ENCODE measurements at places on chromosomes 5 and 9.

- peak; percentile 13 for DNase-seq
Observed at GRCh38 chr5:111134087-111134486, 41.9 kb downstream of the WDR36 start.

- DNase-seq = no peak
Observed at GRCh38 chr5:138273834-138274188, 610 bp downstream of the GFRA3 start.

GRCh38 chr9:120902569-120903535 is 23.7 kb downstream of the TRAF1 start:
- no peak for DNase-seq

DNA sequence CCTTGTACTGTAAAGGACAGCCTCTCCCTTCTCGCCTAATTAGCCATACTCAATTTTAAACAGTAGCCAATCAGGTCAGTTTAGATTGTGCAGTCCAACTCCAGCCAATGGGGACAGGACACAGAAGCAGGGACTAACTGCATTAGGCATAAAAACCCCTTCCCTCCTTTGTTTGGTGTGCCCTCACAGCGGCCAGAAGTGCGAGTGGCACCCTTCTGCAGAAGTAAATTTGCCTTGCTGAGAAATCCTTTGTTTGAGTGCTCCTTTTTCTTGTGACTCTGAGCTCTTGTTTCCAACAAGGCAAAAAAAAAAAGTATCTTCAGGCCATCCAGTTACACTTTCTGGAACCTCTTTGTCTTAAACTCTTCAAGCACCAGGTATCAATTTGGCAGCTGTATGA is 97.4 kb downstream of the FAM114A2 start:
- no peak for DNase-seq

DNA sequence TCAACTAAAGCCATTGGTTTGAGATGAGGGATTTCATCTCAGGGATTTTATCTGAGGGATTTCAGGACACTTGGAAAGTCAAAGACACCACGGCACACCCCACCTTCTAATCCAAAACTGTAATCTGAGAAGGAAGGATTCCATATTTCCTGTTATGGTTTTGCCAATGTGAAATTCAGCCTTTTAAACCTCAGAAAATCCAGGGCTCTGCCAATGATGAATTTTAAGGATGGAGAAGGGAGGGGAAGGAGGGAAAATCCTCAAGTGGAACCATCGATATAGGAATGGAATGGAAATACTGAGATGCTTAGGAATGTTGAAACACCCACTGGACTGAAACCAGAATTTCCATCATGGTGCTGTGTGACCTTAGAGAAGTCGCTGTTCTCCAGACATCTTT is 5.3 kb downstream of the C1QTNF3 start:
- no peak for DNase-seq

DNA sequence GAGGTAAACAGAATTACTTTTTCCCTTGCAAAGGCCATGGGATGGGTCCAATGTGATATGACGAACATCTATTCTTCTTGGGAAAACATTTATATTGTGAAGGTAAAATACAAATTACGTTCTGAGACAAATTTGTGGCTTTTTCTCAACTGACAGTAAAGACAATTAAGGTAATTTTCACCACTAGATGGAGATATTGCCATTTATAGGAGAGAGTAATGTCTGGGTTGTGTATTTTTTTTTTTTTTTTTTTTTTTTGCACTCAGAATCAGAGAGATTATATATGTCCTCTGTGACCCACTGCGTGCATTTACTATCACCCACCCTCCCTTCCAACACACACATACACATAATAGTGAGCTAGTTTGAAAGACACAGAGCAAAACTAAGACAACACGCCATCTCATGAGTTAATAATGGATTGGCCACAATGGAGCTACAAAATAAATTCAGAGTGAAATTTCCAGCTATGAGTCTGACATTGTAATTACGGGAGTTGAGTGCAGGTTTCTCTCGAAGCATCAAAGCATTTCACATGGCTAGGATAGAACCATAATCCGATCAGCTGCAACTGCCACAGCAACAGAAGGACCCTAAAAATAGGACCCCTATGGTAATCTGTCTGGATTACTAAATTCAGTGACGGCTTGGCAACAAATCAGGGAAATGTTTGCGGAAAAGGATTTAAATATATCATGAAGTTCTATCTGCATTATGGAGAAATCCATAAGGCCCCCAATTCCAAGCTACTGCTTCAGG is 49.2 kb downstream of the ANXA1 start:
- DNase-seq = peak; percentile 20

Data from EL (cell line).